Melanocyte of skin (primary cell): ENCODE measurements at places on chromosomes 16 and 17. TPM values are rescaled to one million over a fixed set of nuclear protein-coding genes. Genes with fewer than 3 reads are reported as not detected.

Gene ACSM2A
- total RNA-seq, result not detected in 2 replicates

Gene ATP2A3
- total RNA-seq, result under 0.01 and 0.73 TPM in 2 replicates

Gene ADAM11
- 0.62 and 1.00 TPM in 2 replicates for total RNA-seq

Gene TAT
- total RNA-seq, result not detected in 2 replicates

Gene GCGR
- not detected in 2 replicates for total RNA-seq
